Vagina (tissue), 2 donors: ENCODE measurements at places on chromosomes 7 and 10.

DNA sequence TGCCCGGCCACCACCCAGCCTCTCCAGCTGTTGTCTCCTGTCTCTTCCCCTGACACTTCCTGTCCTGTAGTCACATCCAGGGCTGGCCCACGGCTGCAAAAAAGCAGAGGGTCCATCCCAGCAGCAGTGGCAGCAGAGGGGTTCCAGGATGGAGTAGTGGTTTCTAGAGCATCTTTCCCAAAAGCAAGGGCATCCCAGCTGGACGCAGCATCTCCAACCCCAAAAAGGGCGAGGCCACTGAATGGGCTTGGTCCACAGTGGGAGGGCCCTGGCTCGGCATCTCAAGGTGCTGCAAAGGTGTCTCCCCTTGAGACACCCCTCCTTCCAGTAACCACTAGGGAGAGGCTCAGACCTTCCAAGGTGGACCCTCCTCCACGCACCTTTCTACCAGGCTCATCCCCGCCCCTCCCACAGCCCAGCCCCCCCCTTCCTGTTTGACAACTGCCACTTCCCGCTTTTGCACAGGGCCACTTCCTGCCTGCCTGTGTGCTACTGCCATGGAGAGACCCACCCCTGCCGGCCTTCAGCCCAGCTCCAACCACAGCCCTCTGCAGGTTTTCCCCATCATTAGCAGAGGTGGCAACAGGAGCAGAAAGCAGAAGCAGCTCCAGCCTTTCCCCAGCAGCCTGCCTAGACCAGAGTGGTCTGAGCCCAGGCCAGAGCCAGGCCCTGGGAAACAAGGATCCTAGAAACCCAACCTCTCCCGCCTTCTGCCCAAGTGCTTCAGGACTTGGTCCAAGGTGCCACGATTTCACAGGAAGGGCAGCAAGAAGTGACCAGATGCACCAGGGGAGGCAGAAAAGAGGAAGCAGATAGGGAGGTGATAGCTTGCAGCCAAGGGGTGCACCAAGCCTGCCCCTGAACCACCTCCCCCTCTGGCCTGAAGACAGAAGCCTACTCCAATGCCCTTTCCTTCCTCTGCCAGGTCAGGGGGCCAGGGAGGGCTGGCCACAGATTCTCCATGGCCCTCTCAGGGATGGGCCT, 8.6 kb downstream of the CAMK2G start:
- no peaks in the 10 kb centered on the region for H3K36me3 ChIP-seq
- DNase-seq = no peak
- H3K4me3 ChIP-seq = no peak overlapping the region
- peaks cover 50% of the 10 kb centered on the region for H3K4me1 ChIP-seq
- no peaks in the 10 kb centered on the region for H3K27me3 ChIP-seq

DNA sequence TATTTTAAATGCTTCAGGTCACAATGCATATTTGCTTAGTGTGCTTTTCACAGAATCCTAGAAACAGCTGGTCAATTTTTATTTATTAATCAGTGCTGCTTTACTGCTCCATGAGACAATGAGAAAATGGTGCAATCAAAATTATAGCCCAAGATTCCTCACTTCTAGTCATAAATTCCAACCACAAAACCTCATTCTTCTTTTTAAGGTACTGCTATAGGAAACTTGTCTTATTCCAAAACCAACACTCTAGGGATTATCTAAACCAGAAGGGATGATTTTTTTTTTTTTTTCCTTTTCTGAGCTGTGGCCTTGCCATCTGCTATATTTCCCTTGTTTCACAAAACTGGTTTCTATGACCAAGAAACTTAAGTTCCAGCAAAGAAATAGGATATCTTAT, 64.0 kb upstream of the SEMA3A start:
- H3K4me3 ChIP-seq = no peak overlapping the region
- H3K27ac ChIP-seq = no peak overlapping the region
- no peak for DNase-seq

DNA sequence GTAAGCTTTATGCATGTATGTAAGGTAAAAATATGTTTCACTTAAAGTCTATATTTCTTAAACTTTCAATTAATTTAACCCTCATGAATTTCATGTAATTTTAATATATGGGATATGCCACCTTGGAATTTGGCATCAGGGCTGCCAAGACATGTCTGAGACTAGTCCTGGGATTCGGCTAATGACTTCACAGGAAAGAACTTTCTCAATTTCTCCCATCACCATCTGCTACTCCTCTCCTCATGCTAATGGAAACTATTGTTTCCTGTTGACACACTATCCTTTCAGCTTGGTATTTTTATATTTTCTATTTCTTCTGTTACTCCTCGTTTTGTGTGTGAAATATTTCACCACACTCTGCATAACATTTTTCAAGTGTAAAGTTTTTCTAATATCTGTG, 205.9 kb downstream of the ARL4A start:
- H3K4me1 ChIP-seq = no peaks in the 10 kb centered on the region
- H3K27ac ChIP-seq = no peak overlapping the region
- H3K36me3 ChIP-seq = no peaks in the 10 kb centered on the region
- H3K27me3 ChIP-seq = no peaks in the 10 kb centered on the region

DNA sequence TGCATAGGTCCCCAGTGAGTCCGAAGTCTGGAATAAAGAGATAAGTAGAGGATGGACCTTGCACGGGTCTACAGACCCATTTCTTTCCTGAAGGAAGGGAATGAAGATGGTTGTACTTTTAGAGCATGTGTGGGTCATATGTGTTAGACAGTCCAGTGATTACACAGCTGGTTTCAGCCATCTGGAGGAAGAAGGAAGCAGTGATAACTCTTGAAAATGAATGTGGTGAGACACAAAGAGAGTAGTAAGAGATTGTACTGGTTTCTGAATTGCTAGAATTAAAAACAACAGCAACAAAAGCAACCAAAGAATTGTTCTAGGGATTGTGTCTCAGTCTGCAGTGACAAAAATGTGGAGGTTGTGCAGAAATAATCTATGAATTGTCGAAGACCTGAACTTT, 258.9 kb downstream of the SUGCT start:
- H3K27ac ChIP-seq = no peak overlapping the region
- H3K36me3 ChIP-seq = no peaks in the 10 kb centered on the region
- H3K4me1 ChIP-seq = no peaks in the 10 kb centered on the region
- no peak overlapping the region for H3K4me3 ChIP-seq
- DNase-seq = no peak
- H3K27me3 ChIP-seq = no peaks in the 10 kb centered on the region

DNA sequence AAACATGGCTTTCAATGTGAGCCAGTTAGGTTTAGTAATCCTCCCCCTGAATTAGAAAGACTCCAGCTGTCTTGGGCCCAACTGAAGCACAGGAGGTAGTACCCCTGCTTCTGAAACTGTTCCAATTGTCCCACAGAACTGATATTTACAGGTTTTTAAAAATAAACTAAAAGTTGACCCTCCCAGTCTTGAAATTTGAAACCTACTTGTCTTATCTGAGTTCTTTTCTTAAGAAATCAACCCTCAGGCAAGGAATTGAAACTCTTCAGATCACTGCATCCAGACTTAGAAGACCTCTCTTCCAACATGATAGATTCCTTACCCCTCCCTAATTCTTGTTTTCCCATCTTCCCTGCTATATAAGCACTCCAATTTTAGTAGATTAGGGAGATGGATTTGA, 13.3 kb upstream of the ARHGAP21 start:
- H3K36me3 ChIP-seq = no peaks in the 10 kb centered on the region
- H3K4me1 ChIP-seq = no peaks in the 10 kb centered on the region
- H3K27ac ChIP-seq = no peak overlapping the region
- no peaks in the 10 kb centered on the region for H3K27me3 ChIP-seq
- DNase-seq = peak; percentile 13

- H3K27me3 ChIP-seq = no peaks in the 10 kb centered on the region
- DNase-seq = no peak
- H3K27ac ChIP-seq = no peak overlapping the region
- no peak overlapping the region for H3K4me3 ChIP-seq
Measured at GRCh38 chr7:68613897-68614296, 984.4 kb upstream of the AUTS2 start.

DNA sequence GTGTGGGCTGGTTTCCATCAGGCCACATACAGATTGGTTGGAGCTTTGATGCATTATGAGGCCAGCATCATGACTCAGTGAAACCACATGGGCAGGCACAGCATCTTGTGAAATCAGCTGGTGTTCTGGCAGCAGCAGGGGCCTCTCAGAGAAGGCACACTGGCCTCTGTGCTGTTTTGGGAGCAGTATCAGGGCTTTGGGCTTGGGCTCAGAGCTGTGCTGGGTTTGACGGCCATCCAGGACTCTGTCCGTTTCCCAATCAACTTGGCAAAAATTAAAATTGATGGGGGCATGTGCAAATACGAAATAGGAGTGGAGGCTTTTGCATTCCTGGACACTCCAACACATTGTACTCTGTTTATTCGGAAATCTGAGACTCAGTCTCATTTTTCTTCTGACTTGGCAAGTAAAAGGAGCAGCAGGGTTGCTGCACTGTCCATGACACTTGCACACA, 190.9 kb downstream of the BMPER start:
- H3K27me3 ChIP-seq = no peaks in the 10 kb centered on the region
- DNase-seq = no peak
- H3K36me3 ChIP-seq = no peaks in the 10 kb centered on the region
- no peaks in the 10 kb centered on the region for H3K4me1 ChIP-seq
- H3K4me3 ChIP-seq = no peak overlapping the region

- no peaks in the 10 kb centered on the region for H3K36me3 ChIP-seq
- no peaks in the 10 kb centered on the region for H3K27me3 ChIP-seq
- DNase-seq = no peak
- H3K4me3 ChIP-seq = no peak overlapping the region
- H3K27ac ChIP-seq = no peak overlapping the region
Measured at GRCh38 chr7:87564296-87564963, 36.3 kb downstream of the ABCB1 start.

DNA sequence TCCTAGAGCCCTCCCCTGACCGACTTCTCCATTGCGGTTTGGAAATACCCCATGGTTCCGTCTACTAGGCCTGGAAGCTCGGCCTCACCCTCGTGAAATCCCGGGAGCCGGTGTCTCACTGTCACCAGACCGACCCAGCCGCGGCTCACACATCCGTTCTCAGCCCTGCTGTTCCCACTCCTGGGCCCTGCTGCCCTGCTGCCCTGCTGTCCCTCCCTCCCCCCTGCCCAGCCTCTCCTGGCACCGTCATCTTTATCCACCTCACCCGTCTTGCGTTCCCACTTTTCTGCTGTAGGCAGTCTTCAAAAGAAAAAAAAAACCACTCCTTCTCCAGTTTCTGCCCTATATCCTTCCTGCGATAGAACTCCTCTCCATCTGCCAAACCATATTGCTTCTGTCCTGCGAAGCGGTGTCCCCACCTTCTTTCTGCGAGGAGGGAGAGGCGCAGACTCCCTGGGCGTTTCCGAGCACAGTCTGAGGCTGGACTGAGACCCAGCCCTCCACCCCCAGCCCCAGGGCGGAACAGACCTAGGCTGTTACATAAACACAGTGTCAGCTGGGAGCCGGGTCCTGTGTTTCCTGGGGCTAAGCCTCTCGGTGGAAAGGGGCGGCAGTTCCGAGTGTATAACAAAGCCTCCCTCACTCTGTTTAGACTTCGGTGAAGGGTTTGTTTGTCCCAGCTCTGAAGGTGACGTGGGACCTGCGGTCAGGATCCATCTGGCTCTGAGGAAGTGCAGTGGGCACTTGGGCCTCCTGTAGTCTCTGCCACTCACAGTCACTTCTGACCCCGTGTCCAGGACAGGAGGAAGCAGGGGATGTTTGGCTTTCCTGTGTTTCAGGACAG, 2.8 kb downstream of the AGAP3 start:
- no peaks in the 10 kb centered on the region for H3K27me3 ChIP-seq
- no peaks in the 10 kb centered on the region for H3K36me3 ChIP-seq
- peak overlapping the region; percentile 80 for H3K4me3 ChIP-seq
- DNase-seq = no peak
- peak overlapping the region; percentile 89 for H3K27ac ChIP-seq
